ENCODE measurements at places on chromosomes 7 and 10.

- DNase-seq: no peak
Measured at GRCh38 chr10:114239994-114240345, 916 bp downstream of the VWA2 start.

DNA sequence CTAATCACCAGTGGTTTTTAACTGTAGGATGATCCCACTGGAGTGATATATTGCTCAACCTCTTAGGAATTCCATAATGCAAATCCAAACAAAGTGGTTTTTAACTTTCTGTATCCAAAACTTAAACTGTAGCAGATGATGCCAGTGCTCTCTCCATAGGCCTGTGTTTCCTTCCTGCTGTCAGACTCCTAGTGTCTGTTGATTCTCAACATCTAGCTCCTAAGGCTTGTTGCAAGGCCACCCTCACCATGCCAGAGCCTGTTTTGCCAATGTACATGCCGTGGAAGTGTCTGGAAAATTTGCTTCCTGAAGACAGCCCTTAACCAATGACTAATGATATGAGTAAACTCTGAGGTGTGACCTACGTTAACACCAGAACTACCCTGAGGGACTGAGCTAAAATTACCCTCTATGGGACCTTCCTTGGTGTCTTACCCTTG is 39.3 kb downstream of the C1GALT1 start:
- DNase-seq: no peak

DNA sequence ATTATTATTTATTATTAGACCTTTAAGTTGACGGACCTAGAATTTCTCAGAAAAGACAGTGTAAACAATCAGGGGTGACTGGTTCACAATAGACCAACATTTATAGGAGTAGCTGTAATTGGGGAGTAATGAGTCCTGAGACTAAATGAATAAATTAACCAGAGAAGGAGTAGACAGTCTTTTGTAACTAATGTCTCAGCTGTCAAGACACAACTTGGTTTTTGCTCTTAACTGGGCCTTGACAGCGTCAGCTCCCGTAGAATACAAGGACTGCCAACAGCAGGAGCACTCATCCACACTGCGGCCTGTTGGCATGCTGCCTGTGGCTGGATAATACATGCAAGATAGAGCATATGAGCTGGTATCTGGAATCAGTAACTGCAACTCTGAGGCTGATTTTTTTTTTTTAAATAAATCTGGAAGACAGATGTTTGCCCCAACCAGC is 123.9 kb downstream of the CACNA2D1 start:
- no peak for DNase-seq

DNA sequence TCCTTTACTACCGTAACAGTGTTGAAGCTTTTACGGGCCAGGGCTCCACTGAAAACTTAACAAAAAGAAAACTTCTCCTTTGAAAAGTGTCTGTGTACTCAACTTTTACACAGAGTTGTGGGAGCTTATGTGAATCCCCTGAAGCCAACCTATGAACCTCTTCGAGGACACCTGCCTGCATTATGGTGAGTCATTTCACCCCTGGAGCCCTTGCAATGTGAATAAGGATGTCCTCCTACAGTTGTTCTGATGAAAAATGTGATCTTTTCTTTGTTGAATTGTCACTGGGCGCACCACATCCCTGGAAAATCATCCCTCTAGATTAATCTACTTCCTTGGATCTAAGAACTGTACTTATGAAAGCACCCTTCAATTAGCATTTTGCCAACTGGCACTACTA is 93.2 kb downstream of the SORCS1 start:
- DNase-seq: no peak

GRCh38 chr7:133253519-133253875 is 619 bp downstream of the EXOC4 start:
- peak; percentile 13 for DNase-seq

DNA sequence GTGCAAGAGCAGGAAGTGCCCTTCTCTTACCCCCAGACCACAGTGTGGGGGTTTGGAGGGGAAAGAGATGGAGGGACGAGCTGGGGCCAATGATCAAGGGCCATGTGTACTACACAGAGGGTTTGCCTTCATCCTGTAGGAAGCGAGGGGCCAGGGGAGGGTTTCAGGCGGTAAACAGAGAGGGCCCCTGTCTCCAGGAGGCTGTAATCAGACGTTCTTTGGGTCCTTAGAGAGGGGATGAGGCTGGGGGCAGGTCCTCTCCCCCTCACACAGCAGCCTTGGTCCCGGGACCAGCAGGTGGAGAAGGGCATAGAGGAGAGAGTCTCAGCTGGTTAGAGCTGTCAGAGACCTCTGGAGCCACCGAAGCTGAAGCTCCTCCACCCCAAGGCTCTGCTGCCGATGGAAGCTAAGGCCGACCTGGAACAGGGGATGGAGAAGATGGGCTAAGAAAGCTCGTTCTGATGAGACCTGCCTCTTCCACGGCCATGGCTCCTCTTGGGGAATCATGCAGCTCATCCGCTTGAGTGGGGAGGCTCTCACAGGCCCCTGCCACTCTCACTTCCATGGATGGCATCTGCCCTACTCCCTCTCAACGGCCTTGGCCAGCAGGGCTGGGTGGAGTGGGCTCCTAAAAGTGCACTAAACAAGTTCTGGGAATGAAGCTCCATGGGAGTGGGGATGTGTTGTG is 3.5 kb downstream of the LOXL4 start:
- no peak for DNase-seq

DNA sequence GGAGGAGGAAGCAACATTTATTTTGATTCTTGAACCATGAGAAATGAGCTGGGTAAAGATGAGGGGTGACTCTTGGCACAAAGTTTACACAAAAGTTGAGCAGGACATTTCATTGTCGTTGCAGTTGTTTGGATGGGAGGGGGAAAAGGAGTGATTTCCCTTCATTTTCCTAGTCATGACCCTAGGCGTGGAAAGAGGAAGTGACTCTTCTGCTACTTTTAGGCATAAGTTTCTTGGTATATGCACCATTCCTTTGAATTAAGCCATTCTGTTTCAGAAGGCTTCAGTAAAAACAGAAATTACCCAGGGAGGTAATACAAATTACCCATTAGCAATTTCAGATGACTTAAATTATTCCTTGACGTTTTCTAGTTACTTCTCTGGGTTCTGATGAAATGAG is 113.9 kb upstream of the FAM171A1 start:
- no peak for DNase-seq

- DNase-seq: no peak
Measured at GRCh38 chr10:64630534-64630933, 1109.3 kb downstream of the REEP3 start.

- no peak for DNase-seq
Measured at GRCh38 chr10:100506596-100507356, 12.9 kb downstream of the SEC31B start.

DNA sequence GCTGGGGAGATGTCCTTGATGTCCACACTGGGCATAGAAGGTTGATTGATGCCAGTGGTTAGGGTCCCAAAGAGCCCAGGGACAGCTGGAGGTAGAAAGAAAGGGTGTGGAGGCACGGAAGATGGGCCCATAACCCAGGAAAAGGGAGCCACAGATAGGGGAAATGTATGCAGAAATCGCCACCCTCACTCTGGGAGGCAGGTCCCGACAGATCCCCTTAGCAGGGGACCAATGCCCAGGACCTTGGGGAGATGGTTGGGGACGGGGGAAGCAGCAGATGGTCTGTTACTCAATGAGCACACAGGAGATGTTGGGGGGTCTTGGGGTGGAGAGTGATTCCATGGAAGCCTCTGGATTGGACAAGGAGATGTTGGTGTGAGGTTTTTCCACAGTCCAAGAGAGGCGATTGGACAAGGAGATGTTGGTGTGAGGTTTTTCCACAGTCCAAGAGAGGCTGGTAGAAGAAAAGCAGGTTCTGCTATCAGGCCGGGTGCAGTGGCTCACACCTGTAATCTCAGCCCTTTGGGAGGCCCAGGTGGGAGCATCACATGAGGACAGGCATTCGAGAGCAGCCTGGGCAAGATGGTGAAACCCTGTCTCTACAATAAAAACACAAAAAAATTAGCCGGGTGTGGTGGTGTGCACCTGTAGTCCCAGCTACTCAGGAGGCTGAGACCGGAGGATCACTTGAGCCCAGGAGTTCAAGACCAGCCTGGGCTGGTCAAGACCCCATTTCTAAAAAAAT is 7.0 kb upstream of the PPP1R35 start:
- no peak for DNase-seq

GRCh38 chr10:113929522-113929921 is 75.1 kb downstream of the NHLRC2 start:
- DNase-seq: no peak

DNA sequence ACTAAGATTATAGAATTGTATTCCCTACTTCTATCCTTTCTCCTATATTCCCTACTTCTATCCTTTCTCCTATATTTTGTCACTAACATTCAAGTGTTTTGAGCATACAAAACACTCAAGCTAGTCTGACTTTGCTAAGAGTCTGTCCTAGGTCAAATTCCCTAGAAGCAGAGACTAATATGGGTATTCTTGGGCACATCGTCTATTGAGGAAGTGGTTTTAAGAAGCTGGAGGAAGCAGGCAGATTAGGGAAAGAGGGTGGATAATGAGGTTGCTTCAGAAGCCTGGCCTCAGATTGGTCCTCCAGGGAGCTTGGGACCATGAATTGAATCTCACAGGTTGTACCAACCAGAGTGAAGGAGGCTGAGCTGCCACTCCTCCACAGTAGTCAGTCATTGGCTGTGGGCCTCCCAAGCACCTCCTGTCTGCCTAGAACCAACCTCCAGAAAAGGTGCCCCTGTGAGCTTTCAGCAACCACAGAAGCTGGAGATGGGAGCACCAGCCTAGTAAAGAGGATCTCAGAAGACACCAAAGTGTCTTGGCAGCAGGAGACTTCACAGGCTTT is 295.9 kb upstream of the PHF14 start:
- DNase-seq: no peak

- no peak for DNase-seq
Measured at GRCh38 chr10:30383356-30383755, 34.3 kb upstream of the MTPAP start.

GRCh38 chr10:60384708-60385398 is 4.8 kb downstream of the ANK3 start:
- DNase-seq: no peak

DNA sequence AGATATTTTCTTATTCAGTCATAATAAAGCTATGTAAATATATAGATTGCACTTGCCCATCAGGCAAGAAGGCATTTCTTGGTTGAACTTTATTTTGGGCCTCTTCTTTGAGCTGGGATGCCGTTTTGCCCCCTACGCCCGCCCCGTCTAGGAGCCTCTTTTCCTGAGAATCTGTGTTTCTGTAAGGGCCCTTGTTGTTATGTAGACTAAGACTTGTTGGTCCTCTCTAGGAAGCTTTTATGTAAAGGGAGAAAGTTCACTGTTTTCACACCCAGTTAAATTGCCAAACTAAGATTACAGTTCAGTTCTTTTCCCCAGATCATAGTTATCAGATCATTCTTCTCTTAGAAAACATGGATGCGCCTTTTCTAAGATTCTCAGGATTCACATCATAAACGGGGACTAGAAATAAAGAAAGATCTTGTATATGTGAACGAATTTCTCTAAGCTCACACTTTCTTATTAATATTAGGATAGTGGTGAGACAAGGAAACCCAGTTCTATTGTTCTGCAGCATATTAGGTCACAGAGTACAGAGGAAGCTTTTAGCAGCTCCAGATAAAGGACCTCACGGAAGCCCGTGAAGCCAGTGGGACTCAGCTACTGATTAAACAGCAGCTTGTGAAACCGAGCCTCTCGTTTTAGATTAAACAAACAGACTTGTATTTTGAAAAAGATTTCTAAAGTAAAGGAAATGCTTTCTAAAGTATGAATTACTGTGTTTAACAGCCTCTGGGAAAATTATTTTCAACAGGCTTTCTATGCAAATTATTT is 3.8 kb downstream of the LMTK2 start:
- no peak for DNase-seq

GRCh38 chr10:96511044-96511945 is 2.4 kb downstream of the TLL2 start:
- peak; percentile 10 for DNase-seq

DNA sequence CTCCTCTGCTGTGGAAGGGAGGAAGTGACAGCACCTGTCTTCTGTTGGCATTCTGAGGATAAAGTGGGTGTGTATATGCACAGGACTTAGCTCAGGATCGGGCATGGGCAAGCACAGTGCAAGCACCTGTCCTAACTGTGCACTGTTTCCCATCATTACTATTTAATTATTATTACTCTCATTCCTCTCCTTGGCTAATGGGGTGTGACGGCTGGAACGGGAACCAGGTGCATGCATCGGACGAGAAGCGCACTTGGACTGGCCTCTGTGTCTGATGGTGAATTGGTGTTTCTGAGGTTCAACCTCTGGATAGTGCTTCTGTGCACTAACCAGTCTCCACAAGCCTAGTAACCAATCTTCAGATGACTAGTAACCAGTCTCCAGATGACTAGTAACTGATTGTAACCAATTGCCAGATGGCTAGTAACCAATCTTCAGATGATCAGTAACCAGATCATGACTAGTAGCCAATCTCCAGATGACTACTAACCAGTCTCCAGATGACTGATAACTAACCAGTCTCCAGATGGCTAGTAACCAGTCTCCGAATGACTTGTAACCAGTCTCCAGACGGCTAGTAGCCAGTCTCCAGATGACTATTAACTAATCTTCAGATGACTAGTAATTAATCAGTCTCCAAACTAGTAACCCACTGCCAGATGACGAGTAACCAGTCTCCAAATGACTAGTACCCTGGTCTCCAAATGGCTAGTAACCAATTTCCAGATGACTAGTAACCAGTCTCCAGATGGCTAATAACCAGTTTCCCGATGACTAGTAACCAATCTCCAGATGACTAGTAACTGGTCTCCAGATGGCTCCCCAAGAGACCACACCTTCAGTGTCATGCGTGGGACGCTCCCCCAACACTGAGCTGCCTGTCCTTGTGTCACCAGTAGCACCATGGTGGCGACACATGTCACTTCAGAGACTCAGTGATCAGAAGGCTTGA is 85.8 kb downstream of the PAXIP1 start:
- no peak for DNase-seq

GRCh38 chr7:30905078-30906012 is 6.3 kb upstream of the AQP1 start:
- no peak for DNase-seq

DNA sequence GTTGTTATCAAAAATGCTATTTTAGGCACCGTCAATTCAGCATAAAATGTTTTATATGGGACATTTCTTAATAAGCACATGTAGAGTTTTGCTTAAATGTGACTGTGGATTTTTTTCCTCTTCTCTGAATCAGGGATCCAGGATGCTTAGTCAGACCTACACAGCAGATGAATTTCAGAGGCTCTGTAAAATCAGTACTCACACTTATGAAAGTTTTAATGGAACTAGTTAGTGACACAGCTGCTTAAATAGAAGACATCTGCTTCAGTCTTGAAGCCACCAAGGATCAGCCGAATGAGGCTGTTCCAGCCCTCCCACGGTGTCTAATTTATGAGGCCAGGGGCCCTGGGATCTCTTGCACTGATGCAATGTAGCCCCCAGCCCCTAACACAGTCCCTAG is 136.0 kb downstream of the MYOF start:
- DNase-seq: no peak

Data from CD4-positive, alpha-beta T cell treated with Interleukin-2 at 100 ng/mL for 4 hours (primary cell).